Adrenal gland (tissue), 19 donors: ENCODE measurements at places on chromosomes 1 and 21. TPM values are rescaled to one million over a fixed set of nuclear protein-coding genes. Genes with fewer than 3 reads are reported as not detected.

GRCh38 chr1:177142791-177143271 is 21.7 kb downstream of the ASTN1 start:
- no peak for DNase-seq

DNA sequence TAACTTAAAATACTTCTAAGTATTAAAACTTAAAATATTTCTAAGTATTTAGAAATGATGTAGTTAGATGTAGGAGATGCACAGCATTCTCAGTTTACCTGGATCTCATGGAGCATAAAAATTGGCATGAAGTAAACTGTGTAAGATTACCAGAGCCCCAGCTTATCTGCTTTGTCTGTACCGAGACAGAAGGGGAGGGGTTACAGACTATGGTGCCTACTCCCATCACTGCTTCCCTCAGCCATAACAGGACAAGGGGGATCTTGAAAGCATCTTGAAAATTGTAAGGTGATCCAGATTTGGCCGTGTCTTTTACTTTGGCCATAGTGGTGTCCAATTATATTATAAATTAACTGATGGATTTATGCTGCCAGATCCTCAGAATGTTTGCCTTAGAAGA is 18.8 kb downstream of the NRDC start:
- DNase-seq: no peak

DNA sequence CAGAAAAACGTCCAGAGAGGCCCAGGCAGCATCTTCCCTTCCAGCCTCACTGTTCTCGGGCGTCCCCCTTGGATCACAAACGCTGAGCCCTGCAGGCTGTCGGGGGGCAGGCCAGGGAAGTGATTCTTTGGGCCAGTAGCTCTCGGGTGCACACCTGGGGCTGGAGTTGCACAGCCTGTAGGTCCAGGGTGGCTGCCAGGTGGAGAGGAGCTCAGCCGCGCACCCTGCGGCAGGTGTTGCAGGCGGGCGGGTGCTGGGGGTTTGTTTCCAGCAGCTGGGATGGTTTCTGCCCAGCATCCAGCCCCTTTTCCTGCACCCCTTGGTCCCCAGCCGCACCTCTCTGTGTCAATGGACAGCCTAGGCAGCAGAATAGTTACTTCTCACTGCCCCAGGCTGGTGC is 15.7 kb downstream of the PRDM16 start:
- DNase-seq: no peak

TEDDM1 gene
- total RNA-seq: not detected

EXO1 gene
- total RNA-seq: 9.0 TPM

BRWD1 gene
- 67.9 TPM for total RNA-seq

TLCD4 gene
- total RNA-seq: 6.9 TPM

GRCh38 chr1:76287917-76288316 is 213.4 kb downstream of the ST6GALNAC3 start:
- DNase-seq: no peak

CLDN17 gene
- not detected for total RNA-seq

DNA sequence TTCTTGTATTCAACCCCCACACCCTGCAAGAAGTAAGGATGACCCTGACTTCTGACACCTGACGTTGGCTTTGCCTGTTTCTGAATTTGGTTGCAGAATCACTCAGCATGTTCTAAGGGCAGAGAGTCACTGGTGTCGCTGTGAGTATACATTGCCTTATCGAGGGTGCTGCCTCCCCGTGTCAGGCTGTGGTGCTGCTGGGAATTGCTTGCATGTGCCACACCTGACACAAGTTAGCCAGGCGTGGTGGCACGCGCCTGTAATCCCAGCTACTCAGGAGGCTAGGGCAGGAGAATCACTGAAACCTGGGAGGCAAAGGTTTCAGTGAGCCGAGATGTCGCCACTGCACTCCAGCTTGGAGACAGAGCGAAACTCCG is 45.9 kb downstream of the WDR4 start:
- DNase-seq: no peak

HSD3B1 gene
- total RNA-seq: not detected

DNA sequence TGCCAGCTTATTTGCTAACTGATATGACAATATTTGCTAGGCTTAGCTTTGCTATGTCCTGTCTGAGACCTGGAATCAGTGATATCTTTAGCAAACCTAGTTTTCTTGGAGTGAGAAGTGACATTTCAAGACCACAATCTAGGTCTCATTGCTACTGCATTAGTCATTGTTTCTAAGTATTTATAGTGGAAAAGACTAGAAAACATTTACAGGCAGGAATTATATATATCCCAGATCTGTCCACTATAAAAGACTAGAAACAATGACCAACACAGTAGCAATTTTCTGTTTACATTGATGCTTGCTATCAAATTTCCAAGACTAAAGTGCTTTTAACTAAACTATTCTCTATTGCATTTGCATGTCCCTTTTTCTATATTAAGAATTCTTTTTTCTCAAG is 5.0 kb upstream of the RGS18 start:
- DNase-seq: no peak

SYT6 gene
- total RNA-seq: not detected

SMCP gene
- total RNA-seq: not detected

- no peak for DNase-seq
Observed at GRCh38 chr21:32572574-32573420, 12.5 kb downstream of the TCP10L start.

OPRD1 gene
- not detected for total RNA-seq

GRCh38 chr21:25115021-25115420 is 492.3 kb downstream of the MRPL39 start:
- no peak for DNase-seq

OR10Z1 gene
- total RNA-seq: not detected

DNA sequence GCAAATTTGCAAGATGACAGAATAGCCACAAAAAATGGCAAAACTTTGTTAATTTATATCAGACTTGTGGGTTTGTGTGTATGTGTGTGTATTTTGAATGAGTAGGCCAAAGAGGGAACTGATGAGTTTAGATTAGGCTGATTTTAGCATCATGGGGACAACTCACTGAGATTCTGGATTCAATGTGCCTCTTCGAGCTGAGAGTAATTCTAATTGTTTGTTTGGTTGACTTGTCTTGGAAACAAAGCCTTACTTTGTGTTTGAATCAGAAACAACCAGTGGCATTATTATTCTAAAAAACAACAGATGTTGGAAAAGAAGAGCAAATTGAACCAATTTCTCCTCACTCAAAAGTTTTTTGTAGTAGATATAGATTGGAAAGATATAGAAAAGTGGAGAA is 40.5 kb upstream of the C21orf91 start:
- DNase-seq: no peak

DNA sequence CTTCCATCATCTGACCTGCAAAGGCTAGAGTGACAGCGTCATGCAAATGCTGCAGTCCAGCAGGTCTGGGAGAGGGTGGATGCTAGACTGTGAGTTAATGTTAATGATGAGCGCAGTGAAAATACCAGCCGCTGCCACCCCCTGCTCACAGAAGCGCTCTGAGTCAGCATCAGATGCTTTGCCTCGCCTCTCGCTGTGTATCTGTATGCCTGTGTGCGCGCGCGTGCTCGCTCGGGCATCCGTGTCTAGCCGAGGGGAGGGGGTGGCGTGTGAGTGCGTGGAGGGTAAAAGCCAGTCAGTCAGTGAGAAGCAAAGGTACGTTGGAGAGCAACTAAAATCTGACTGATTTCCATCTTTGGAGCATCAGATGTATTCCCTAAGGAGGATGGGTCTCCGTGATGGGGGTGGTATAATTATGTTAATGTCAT is 858.7 kb downstream of the USP25 start:
- DNase-seq: peak; percentile 92

FLG2 gene
- not detected for total RNA-seq

TSSK3 gene
- 2.4 TPM for total RNA-seq

- DNase-seq: no peak
Observed at GRCh38 chr1:67552336-67552759, 122.1 kb upstream of the SERBP1 start.

DNA sequence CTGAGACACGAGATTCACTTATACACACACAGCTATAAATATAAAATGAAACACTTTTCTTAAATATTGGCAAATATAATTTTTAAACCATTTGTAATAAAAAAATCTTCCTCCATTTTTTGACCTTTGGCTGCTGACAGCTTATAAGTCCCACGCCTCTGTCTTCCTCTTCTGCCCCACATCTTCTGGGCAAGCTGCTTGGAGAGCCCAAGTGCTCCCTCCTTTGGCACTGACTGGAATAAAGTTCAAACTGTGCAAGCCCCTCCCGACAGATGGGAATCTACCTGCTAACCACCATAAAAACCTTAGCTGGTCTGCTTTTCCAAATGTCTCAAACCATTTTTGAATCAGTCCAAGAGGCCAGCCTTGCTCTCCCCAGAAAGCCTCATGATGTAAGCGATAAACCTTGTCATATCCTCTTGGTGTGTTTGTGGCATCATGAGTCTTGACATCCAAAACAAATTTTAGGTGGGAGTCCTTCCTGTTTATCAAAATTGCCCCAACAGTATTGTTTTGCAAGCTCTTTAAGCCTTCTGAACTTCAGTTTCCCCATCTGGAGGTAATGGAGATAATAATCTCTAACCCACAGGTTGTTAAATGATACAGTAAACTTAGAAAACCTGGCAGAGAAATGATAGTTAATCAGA is 99.8 kb downstream of the SNX7 start:
- no peak for DNase-seq

GRCh38 chr1:101980974-101981373 is 15.8 kb downstream of the OLFM3 start:
- DNase-seq: no peak

GRCh38 chr1:21956720-21957552 is 19.8 kb upstream of the HSPG2 start:
- DNase-seq: peak; percentile 78

- DNase-seq: no peak
Observed at GRCh38 chr1:164155347-164155746, 403.6 kb upstream of the PBX1 start.

TIAM1 gene
- total RNA-seq: 8.4 TPM

- DNase-seq: no peak
Observed at GRCh38 chr1:82564333-82564732, 763.6 kb downstream of the ADGRL2 start.

DNA sequence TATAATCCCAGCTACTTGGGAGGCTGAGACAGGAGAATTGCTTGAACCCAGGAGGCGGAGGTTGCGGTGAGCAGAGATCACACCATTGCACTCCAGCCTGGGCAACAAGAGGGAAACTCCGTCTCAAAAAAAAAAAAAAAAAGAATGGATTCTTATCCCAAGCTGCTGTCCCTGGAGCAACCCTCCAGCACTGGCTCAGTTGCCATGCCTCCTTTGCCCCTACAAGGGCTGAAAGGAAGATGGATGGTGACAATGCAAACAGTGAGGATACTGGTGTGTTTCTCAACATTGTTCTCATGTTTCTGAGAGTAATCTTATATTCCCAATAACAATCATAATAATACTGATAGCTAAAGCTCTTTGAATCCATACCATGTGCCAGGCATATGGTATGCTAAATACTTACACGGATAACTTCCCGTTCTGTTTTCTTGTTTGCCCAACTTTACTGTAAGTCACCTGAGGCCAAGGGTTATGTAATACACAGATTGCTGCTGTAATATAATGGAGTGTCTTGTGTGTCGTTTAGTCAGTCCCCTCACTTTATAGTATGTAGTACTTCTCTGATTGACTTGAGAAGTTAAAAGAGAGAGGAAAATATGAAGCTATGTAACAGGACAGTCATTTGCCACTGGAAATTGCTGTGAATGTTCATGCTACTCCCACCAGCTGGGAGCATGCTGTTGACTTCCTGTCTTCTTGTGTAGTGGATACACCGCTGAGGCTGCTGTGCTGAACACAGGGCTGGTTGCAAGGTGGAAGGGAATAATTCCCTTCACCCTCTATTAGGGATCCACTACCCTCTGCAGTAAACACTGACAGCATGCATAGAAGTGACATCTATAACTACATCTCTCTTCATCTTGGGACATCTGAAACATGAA is 153.6 kb downstream of the CNIH3 start:
- DNase-seq: no peak

DNA sequence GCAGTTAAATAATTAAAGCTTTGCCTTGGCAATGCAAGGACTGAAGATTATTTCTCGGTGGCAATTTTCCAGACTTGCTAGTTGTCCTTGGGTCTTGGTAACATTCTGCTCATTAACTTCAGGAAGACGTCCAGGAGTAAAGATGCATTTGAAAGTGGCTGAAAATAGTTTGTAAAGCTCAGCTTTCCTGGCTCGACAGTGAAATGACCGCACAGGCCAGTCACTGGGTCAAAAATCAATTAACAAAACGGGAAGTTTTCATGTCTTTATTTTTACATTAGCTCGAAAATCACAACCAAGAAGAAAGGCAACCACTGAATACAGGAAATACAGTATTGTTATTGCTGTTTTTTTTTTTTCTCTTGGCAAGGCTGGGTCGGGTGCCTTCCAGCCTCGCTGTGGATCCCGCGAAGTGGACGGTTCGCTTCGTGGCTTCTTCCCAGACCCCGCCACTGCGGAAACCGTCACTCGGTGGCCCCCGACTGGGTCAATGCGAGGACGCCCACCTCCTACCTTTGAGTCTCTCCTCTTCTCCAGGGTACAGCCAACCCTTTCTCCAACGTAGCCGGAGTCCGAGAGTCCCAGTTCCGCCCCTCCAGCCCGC is 479 bp upstream of the SNX7 start:
- no peak for DNase-seq

LTN1 gene
- total RNA-seq: 20.4 TPM

ARHGAP30 gene
- 0.89 TPM for total RNA-seq

TESK2 gene
- total RNA-seq: 3.3 TPM

GRCh38 chr21:17498586-17498985 is 14.3 kb upstream of the CXADR start:
- no peak for DNase-seq

DNA sequence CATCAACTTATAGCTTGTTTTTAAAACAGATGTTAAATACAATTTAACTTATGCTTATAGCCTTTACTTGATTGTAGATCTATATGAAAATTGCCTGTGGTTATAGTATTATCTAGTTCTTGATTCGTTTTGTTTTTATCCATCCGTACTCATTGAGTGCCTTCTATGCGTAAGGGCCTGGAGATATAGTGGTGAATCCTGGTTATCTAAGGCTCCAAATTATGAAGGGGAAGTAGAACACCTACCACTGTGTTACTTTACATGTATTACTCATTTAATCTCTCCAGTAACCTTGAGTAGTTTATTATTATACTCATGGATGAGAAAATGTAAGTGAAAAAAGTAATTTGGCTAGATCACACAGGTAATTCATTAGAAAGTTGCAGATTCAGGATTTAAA is 121.8 kb downstream of the OSBPL9 start:
- DNase-seq: no peak

UTS2 gene
- total RNA-seq: not detected

GRCh38 chr1:23742670-23743286 is 493 bp upstream of the ELOA start:
- DNase-seq: peak; percentile 36

GRCh38 chr21:26758083-26758880 is 86.9 kb downstream of the ADAMTS1 start:
- DNase-seq: no peak

DNA sequence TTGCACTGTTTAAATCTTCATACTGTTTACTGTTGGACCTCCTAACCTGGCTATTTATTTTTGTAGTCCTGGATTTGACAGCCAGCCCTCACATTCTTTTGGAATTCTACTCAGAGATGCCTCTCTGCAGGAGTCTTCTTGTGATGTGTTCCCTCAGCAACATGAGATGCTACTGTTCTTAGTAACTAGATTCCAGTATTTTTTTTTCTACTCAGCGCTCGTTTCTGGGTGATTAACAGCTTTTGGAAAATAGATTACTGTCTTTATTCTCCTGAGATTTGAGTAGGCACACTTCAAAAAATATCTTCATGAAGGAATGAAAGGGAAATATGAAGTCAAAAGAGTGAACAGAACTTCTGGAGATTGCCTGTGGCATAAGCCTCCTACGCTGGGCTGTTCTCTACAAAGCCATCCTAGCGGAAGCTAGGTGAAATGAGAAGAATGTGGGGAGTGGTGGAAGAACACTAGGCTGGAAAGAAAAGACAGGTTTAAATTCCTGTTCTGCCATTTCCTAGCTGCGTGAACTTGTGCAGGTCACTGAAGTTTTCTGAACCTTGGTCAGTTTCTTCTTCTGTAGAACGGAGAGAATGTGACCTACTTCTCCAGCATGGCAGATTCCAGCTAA is 75.9 kb downstream of the LRRC8C start:
- DNase-seq: no peak
